ENCODE measurements at places on chromosomes 2 and 18. TPM values are rescaled to one million over a fixed set of nuclear protein-coding genes. Genes with fewer than 3 reads are reported as not detected.

- no peak for DNase-seq
These were observed 59.5 kb upstream of the POU3F3 start for GRCh38 chr2:104794441-104794840.

DNA sequence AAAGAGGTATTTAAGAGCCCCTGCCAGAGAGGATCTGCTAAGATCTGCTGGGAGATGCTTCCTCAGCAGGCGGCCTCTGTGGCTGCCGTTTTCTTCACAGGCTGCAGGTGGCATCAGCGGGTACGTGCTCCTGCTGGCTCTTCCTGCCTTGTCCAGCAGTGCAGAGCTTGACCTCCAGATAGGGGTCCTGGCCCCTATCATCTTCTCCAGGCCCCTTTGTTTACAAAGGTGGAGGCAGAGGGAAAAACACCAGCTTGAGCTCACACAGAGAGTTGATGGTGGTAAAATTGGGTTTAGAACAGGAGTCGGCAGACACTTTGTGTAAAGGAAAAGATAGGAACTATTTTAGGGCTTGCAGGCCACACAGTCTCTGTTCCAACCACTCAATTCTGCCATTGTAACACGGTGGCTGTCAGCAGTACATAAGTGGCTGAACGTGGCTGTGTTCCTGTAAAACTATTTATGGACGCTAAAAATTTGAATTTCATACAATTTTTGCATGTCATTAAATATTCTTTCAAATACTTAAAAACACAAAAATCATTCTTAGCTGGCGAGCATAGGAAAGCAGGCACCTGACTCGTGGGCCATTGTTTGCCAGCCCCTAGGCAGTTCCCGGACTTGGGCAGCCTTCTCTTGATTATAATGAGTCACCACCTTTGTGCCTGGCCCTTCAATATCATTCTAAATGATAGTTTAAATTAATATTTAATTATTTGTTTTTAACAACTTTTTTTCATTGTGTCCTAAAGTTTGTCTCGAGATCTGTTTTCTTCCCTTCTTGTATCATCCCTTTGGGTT, 98.2 kb upstream of the B3GNT7 start:
- DNase-seq, result peak; percentile 60

DNA sequence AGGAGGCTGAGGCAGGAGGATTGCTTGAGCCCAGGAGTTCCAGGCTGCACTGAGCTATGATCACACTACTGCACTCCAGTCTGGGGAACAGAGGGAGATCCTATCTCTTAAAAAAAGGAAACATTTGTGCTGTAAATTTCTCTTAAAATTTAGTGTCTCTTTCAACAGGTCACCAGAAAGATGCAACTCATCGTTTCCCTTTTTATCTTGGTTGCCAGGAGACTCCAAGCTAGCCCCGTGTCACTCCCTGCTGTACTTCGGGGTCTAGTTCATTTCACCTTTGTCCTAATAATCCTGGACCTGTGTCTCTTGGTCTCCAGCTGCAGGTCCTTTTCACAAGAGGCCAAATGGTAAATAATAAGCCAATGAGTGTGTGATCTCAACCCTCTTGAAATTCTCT, 7.1 kb downstream of the HS1BP3 start:
- no peak for DNase-seq

- no peak for DNase-seq
These were observed 161.6 kb upstream of the NCK2 start for GRCh38 chr2:105582952-105583660.

- DNase-seq, result no peak
These were observed 60.5 kb upstream of the CYRIA start for GRCh38 chr2:16726147-16726546.

DNA sequence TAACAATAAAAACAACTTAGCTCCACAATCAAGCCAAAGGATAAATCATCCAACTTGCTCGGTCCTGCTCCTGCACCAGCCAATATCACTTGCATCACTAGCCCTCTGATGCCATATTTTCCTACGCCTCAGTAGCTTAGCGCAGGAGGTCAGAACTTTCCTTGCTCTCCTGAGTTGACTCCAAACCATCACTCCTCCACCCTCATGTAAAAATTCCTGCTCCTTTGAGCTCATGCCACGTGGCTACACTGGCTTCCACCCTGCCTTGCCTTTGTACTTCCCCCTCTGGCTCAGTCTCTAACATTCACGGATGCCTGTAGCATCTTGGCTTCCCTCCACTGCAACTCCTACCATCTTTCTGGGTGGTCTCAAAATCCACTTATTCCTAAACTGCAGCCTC, 25.2 kb downstream of the AAK1 start:
- no peak for DNase-seq

DNA sequence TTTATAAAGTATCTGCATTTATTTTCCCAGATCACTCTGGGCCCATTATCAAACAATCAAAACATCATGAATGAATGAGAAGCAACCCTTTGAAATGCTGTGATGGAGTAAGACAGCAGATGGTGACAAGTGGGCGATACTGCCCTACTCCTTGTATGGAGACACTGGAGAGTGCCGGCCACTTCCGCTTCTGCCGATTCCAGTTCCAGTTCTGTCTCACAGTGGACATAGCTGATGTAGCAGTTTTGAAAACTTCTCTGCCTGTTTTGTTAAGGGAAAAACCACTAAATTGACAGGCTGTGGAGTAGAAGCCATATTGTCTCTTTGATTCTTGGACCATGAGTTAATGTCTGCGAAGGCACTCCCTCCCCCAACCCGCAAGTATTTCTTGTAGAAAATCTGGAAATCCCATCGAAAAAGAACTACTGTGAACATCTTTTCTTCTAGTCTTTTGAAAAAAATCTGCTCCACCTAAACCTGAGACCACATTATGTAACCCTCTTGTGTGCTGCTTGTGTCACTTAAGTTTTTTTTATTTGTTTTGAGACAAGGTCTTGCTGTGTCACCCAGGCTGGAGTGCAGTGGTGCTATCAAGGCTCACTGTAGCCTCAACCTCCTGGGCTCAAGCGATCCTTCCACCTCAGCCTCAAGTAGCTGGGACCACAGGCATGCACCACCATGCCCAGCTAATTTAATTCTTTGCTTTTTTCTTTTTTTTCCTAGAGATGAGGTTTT, 133.5 kb downstream of the TANC1 start:
- DNase-seq, result no peak

DNA sequence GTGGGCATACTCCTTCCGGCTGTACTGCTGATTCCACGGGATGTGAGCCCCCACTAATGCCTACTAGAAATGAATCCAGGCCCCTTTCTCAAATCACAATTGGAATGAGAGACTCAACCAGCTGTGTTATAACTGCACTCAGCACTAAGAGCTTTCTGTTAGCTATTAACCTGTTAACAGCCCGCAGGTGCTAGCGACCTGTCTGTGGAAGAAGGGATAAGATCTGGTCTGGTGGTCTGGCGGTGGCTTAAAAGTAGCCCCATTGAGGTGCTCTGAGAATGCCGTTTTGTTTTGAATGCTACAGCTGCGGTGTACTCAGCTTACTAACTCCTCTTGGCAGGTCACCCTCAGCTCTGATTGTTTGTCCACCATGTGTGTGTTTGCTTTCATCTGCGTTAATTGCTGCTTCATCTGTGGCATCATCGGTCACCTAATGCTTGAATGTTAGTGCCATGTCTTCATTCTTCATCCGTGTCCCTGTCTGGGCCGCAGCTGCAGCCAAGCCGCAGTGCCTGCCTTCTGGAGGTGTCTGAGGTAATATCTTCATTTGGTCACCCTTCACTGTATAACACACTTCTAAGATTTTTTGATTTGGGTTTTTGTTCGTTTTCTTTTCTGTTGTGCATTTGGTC, 16.3 kb downstream of the RAB12 start:
- DNase-seq, result no peak

DNA sequence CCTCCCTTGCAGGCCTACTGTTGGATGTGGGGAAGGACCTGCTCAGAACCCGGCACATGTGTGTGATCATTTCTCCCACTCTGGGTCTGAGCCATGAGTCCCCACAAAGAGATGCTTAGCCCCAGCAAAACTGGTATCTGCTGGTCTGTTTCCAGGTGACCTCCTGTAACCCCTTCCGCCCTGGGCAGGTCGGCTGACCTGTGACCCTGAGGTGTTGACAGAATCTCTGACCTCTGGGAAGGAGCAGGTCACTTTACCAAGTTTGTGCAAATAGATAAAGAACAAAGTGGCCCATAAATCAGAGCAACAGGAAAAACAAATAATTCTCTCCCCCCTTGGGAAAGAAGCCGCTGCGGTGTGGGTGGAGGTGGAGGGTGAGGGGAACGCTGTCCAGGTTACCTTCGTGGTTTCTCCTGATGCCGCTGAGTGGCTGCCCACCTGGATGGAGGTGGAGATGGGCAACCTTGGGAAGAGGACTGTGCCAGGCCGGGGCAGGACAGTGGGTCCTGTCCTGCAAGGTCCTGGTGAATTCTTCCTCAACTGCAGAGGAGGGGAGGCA, 174.0 kb upstream of the MYCN start:
- DNase-seq, result no peak

DNA sequence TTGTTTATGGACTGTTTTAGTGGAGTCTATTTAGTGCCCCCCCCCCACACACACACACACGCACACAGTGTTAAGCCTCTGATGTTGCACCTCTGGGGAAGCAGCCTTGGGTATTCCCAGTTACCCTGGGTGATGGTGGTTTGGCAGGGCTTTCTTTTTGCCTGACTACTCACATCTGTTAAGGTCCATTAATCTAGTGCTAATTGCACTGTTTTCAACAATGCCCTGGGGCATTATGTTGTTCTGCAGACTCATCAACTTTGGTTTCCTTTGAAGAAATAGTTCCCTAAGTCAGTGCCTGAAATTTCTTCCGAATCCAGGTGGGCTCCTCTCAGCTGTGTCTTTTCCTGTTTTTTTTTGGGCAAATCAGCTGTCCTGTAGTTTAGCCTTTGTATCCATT, 34.7 kb downstream of the SPOPL start:
- no peak for DNase-seq

DNA sequence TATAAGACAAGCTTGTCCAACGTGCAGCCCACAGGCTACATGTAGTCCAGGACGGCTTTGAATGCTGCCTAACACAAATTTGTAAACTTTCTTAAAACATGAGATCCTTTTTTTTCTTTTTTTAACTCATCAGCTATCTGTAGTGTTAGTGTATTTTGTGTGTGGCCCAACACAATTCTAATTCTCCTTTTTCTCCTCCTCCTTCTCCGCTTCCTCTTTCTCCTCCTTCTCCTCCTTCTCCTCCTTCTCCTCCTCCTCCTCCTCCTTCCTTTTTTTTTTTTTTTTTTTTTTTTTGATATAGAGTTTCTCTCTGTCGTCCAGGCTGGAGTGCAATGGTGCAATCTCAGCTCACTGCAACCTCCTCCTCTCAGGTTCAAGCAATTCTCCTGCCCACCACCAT, 39.3 kb upstream of the GTF2A1L start:
- no peak for DNase-seq

DNA sequence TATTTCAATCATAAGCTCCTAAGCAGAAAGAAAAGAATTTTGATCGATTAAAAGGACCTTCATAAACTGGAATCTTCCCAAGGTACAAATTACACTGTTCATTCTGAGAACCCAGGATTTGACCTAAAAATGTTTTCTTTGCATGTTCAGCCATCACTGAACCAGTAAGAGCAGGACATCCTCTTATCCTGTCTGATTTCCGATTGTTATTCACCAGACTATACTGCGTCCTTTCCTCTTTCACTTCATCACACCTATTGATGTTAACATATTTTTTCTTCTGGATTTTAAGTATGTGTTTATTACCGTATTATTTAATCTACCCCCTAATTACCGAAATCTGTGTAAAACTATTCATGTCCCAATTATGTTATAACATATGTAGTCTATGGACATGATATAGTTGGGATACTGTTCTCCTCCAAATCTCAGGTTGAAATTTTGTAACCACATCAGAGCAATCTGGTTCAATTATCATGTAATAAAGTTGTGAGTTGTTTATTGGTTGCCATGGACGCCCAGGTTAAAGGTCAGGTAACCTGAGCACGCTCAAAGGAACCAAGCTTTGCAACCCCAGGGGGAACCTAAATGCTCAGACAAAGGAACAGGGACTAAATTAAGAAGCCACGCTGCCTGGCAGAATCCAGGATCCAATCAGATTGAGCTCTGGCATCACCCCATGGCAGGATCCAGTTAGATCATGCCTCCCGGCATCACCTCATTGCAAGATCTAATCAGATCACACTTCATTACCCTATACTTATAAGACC, 11.6 kb upstream of the TBC1D8 start:
- DNase-seq, result no peak

DNA sequence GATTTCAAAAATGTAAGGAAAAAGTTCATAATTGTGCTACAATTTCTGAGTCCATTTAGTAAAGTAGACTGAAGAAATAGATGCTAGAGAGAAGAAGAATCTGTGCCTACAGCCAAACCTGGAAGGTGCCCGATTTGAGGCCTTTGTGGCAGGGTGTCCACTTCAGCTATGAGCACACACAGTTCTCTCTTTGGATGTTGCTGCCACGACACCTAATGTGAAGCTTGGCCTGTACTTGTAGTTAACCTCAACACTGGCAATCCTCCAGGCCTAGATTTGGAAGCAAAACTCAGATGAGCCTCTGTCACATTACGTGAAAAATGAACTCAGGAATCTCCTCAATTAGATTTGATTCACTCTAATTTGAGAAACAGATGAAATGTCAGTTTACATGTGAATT, 90.1 kb upstream of the LRP1B start:
- peak; percentile 5 for DNase-seq

GRCh38 chr2:222504191-222504590, 79.8 kb downstream of the SGPP2 start:
- no peak for DNase-seq

DNA sequence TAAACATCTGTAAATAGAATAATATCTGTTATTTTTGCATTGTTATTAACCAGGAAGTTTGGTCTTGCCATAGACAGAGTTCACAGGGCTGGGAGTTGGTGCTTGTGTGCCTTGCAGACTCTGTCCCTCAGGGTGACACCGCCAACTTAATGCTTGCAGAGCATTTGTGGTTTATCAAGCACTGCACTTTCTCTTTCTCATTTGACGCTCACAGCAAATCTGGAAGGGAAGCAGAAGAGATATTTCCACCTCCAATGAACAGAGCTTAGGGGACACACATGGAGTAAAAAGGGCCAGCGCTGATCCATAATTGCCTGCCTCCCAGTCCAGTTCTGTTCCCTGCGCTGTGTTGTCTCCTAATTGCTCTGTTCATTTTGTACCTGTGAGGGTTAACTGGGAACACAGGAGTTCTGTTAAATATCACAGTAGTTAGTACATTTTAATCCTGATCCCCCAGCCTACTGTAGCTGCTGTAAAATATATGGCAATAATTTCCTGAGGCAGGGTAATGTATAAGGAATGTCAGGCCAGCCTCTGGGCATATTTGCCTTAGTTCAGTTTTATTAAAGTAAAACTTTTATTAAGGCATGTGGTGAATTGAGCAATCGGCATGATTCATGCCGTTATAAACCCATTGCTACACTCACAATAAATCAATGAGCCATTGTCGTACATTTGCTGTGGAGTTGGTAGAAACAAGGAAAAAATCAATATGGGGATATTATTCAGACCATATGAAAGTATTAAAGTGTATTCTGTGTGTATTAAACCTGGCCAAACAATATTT, 182.5 kb upstream of the OSR1 start:
- no peak for DNase-seq

The MTLN gene
- polyA plus RNA-seq, result 407 TPM

The STK17B gene
- polyA plus RNA-seq, result 2.0 TPM

The ABCG8 gene
- not detected for polyA plus RNA-seq

The REG1A gene
- polyA plus RNA-seq, result not detected

The MYO5B gene
- polyA plus RNA-seq, result 0.58 TPM

The SH3BP4 gene
- 15.3 TPM for polyA plus RNA-seq

The GALNT3 gene
- 1.1 TPM for polyA plus RNA-seq

The CCDC102B gene
- 6.5 TPM for polyA plus RNA-seq

Data from heart right ventricle (tissue), 16 donors.